Cardiac septum (tissue), 1 donor: ENCODE measurements at places on chromosomes 1 and 21.

GRCh38 chr1:97603776-97604175 is 317.1 kb downstream of the DPYD start:
- no peak for DNase-seq

DNA sequence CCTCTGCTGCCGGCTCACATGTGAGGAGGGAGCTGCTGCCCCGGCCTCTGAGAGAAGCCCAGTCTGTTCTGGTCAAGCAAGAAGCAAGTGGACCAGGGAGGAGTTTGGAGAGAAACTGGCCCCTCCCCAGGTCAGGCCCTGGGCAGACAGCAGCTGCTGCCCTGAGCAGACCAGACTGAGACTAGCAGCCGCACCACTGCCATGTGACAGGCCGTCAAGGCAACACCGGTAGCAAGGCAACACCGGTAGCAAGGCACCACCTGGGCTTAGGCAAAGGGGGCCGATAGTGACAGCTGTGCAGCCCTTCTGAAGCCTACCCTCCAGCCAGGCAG is 50.3 kb downstream of the ARHGEF16 start:
- DNase-seq, result no peak

DNA sequence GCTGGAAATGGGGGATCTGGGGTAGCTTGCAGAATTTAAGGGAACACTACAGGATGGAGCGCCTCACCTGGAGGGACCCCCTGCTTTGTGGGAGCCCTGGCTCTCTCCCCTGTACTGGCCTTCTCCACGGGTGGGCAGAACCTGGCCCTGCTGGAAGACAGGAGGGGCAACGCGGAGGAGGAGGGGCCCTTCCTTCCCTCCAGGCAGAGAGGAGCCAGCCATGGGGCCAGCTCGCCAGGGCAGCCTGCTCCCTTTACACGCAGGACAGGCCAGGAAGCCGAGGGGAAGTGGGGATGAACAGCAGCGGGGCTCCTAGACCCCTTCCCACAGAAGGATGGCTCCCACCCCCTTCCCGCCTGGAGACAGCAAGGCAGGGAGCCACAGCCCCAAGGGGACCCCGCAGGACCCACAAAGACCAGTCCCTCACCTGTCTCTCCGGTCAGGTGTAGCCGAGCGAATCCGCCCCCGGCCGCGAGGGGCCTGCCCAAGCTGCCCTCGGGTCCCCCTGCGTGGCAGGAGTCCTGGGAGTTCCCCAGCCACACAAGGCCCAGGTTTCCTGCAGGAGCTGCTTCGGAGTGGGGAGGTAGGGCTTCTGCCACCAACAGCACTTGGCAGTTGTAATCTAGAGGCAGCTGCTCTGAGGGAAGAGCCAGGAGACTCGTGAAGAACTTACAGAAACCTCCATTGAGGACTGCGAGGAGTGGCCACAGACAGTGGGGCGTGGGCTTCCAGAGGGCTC is 1.6 kb upstream of the SLC19A1 start:
- DNase-seq, result peak; percentile 76

DNA sequence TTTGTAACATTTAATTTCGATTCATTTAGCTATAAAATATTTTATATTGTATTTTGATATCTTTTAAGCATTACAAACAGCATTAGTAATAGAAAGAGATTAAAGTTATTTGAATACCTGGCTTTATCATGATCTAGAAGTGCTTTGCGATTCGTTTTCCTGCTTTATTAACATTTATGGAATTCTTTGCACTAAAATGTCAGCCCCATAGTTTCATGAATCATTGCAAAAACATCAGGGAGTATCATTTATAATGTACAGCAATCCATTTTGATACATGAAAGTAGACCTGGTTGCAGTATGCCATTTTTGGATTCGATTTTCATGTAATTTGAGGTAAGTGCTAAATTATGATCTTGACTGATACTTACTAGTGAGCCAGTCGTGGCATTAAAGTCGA is 108.0 kb upstream of the DPYD start:
- DNase-seq, result no peak

GRCh38 chr1:3289502-3289901 is 165.0 kb upstream of the ARHGEF16 start:
- DNase-seq, result no peak

GRCh38 chr1:88802404-88802803 is 89.0 kb downstream of the GTF2B start:
- DNase-seq, result no peak

- DNase-seq, result no peak
Measured at GRCh38 chr1:176461576-176461975, 1.4 kb upstream of the PAPPA2 start.

- peak; percentile 41 for DNase-seq
Measured at GRCh38 chr1:3641046-3641760, 8.7 kb downstream of the WRAP73 start.

- peak; percentile 76 for DNase-seq
Measured at GRCh38 chr1:228316589-228317387, 89.8 kb downstream of the TRIM11 start.

DNA sequence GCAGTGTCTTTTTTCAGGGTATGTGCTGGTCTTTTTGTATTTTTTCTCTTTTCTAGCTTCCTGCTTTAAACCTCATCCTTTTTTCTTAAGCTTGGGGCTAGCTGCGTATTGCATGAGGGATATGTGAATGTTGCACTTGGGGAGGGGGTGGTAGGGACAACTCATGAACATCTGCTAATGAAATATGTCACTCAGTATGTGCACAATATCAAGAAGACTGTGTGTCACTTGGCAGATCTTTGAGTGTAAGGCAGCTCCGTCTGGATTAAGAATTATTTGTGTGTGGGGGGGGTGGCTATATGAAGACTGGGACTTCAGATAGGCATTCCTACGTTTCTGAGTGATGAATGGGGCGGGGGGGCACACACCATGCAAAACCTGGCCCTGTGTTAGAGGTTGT is 170.4 kb upstream of the CACNA1E start:
- no peak for DNase-seq

GRCh38 chr1:195294911-195295310 is 1313.3 kb downstream of the KCNT2 start:
- DNase-seq, result no peak

DNA sequence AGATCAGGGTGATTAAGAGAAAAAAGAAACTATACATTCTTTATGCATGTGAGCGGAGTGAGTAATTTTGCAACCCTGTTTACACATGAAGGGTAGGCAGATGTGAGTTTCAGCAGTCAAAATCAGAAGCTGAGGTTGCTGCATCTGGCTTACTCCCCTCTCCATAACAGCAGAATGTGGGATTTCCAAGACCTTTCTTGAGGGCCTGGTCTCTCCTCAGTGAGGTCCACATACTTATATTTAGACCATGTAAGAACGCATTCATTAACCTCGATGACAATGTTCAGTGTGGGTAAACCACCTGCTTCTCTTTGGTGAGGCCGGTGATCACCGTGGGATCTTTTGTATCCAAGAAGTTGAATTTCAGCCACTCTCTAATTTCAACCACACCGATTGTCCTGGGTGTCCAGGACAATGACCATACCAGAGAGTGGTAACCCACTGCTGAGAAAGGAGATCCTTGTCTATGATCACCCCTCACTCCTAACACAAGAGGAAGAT is 18.7 kb upstream of the RAP1A start:
- no peak for DNase-seq

DNA sequence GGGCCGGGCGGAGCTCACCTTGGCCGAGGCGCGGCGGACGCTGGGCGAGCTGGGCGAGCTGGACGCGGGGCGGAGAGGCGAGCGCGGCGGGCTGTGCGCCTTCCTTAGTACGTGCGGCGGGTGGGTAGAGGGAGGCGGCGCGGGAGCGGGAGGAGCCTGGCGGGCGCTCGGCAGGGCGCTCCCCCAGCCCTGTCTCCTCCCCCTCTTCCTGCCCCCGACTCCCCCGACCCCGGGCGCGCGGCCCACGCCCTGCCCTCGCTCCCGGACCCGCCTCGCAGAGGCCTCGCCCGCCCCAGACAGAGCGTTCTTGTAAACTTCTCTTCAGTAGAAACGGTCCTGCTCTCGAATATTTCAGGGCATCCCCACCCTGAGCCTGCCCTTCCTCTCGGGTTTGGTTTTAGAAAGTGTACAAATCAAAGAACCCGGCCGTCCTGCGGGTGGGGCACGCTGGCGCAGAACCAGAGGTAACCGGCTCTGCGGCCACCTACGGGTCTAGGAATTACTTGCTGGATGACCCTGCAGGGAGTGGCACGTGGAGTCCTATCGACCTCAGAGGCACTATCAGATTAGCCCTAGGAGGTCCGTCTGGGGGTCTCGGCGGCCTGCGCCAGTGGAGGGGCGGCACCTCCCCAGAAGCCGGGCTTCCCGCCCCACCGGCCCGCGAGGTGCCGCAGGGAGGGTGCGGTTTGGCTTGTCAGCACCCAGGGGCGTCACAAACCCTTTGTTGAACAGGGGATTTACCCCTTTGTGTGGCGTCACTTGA is at the start of gene S100A10:
S100A10 (minus strand) TSS at position 126 of the 763 bp plus-strand sequence. CDS start 7,629 bp downstream, outside the sequence.
- DNase-seq, result peak; percentile 90

DNA sequence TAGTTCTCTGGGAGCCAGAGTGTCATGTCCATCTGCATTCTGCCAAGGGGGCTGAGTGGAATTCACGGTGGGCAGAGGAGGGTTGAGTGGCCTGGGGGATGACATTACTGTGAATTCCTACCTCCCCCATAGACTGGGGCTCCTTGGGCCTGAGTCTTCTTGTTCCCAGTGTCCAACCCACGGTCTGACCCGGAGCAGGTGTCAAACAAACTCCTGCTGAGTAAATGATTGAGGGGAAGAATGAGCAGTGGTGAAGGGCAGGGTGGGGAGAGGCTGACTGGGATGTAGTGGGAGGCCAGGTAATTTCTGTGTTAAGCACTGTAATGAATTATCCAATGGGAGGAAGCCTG is 597.6 kb downstream of the MATN1 start:
- DNase-seq, result no peak

- DNase-seq, result no peak
Measured at GRCh38 chr21:14589855-14590563, 43.9 kb upstream of the SAMSN1 start.

DNA sequence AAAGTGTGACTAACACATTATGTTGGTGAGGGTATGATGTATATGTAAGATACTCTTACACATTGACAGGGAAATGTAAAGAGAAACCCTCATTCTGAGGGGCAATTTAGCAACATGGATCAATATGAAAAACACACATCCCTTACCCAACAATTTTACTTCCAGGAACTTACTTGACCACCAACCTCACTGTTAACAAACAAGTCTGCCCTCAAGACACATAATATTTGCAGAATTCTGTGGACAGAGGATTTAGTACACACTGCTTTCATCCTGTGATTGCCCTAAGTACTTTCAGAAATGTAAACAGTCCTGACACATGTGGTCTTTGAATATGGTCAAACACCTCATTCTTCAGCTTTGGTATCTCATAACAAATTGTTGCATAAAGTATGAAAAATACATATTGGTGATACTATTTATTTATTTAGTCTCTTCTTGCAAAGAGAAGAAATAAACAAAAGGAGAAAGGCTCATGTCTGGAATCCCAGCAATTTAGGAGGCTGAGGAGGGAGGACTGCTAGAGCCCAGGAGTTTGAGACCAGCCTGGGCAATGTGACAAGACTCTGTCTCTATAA is 6.9 kb downstream of the USP48 start:
- DNase-seq, result no peak

DNA sequence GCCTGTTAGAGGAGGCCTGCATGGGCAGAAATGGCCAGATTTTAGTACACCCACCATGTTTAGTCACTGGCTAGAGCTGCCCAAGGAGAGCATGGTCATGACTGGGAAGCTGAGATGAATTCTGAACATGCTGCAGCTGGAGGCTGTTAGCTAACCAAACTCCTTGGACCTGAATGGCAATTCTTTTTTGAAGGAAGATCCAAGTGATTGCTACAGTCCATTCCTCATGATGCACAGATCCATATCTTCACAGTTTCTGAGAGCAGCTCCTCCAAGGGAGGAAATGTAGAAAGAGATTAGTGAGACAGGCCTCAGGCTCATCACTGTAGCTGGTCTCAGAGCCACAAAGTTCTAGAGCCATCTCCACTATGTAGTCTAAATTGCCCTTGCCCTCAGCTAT is 11.1 kb downstream of the ZFYVE9 start:
- no peak for DNase-seq

DNA sequence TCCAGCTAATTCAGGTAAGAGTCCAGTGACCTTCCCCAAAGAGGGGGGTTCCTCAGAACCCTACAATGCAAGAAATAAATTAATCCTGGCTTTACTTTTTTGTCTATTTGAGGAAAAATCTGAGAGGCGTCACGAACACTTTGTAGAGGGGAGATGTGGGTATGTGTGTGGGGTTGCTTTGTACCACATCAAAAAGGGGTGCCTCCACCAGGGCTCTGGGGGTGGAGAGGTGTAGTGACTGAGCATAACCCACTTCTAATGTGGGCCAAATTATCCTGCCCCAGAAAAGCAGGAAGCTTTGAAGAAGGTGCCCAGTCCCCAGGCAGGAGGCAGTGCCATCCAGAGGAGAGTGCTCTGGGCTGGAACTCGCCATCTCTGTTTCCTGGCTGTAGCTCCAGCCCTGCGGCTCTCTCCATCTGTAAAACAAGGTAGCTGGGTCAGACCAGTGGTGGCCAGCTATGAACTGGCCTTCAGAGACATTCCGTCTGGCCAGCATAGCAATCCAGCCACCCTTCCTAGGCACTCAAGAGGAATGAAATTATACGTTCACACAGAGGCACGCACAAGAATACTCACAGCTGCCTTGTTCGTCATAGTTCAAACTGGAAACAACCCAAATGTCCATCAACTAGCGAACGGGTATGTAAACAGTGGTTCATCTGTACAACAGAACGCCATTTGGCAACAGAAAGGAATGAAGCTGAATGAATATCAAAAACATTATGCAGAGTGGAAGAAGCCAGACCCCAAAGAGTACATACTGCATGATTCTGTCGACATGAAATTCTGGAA is 45.4 kb upstream of the TNFRSF1B start:
- DNase-seq, result no peak

DNA sequence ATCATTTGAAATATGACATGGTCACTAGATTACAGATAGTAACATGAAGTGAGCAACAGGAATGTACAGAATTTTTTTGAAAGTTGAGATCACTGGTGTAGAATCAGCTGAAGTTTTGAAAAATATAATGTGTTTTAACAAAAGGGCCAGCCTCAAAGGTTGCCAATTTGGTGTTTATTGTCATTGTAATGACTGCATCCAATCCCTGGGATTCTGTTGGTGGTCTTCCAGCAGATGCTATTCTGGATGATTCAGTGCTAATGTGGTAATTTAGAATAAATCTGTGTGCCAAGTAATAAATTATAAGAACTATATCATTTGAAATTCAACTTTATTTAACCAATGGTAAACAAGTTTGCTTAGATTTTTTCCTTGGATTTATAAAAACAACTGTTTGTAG is 436.4 kb upstream of the PKN2 start:
- no peak for DNase-seq

- DNase-seq, result no peak
Measured at GRCh38 chr1:12774801-12775345, 1.3 kb downstream of the PRAMEF12 start.
